ENCODE measurements at places on chromosomes 2 and 18.
A peak's percentile ranks its signal among the peaks of the same experiment; 100 is the strongest.

DNA sequence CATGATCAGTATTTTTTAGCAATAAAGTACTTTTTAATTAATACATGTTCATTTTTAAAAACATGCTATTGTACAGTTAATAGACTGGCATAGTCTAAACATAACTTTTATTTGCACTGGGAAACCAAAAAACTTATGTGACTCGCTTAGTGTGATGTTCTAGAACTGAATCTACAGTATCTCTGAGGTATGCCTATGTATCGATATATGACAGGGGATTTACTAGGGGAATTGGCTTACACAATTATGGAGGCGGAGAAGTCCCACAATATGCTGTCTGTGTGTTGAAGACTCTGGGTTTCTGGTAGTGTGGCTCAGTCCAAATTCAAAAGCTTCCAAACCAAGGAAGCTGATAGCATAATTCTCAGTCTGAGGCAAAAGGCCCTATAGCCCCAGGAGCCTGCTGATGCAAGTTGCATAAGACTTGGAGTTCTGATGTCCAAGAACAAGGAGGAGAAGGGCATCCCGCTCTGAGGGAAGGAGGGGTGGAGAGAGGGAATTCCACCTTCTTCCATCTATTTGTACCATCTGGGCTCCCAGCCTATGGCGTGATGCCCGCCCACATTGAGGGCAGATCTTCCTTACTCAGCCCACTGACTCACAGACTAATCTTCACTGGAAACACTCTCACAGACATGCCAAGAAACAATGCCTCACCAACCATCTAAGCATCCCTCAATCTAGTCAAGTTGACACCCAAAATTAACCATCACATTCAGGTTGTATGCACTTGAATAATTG lies 27.5 kb downstream of the ZNF638 start:
- DNase-seq: no peak

GRCh38 chr2:84971510-84972206 lies 697 bp downstream of the KCMF1 start:
- DNase-seq: peak; percentile 32

DNA sequence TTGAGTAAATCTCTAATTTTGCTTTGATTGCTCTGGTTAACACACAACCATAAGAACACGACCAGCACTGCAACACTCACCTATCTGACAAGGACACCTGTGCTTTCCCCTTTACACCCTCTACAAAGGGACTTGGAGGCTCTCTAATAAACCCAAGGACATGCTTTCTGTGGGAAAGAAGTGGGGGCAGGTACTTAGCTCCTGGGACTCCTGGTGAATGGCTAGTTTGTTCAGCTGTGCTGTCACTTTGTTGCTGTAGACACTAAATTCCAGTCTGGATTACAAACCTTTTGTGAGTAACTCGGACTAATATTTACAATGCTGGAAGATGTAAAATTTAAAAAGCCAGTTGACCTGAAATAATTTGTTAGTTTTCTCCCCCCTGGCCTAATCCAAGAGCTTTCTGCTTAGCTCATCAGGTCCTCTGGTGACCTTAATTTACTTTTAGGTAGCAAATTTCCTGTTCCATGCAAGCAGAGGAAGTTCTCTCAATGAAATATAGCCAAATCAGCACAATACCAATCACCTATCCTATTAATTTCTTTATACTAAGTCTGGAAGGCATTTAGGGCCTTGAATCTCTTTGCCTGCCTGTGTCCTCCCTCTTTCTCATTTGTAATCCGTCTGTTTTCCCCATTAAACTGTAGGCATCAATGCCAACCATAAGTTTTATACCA lies 67.5 kb downstream of the PLCL1 start:
- DNase-seq: no peak

DNA sequence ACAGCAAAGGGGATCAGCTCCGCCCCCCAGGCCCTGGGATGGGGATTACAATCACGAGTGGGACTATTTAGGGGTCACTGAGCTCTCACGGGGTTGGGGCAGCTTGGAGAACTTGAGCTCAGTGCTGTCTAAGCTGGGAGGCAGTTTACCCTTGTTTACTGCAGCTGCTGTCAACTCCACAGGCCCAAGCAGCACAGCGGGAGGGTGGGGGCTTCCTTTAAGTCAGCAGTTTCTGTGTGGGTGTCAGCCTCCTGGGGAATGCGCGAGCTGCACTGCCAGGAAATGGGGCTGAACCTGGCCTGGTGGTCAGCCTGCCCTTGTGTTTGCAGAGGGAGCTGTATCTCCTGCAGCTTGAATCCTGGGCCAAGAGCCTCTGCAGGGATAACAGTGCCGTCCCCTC lies 29.8 kb downstream of the TOGARAM2 start:
- no peak for DNase-seq

DNA sequence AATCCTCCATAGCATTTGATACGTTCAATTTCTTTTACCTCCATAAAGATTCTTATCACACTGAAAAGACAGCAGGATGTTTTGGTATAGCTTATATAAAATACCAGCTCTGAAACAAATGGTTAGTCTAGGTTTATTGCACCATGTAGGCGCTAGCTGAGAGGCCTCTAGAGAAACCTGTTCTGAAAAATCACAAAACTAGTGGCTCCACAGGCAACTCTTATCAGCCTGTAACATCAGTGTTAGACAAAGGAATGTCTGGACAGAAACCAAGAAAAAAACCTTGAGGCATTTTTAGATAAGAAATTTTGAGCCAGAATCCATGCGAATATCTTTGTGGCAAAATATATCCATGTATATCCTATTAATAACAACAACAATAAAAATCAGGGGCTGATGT lies 440.4 kb upstream of the MAP2 start:
- no peak for DNase-seq

- DNase-seq: no peak
Observed at GRCh38 chr2:23757686-23758433, 169.1 kb downstream of the ATAD2B start.

GRCh38 chr2:110783196-110783873 lies 51.0 kb downstream of the ACOXL start:
- DNase-seq: no peak

DNA sequence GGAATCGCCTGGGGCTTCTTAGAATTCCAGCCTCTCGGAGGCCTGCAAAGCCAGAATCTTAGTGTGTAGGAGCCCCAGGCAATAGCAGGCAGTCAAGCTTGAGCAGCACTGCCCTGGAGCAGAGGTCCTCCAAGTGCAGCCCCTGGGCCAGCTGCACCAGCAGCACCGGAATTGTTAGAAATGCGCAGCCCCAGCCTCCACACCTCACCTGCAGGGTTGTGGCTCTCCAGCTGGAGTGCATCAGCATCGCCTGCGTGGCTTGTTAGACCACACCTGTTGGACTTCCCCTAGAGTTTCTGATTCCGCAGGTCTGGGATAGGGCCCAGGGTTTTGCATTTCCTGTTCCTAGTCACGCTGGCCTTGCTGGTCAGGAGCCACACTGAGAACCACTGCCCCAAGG lies 100.3 kb downstream of the ASAP2 start:
- no peak for DNase-seq

DNA sequence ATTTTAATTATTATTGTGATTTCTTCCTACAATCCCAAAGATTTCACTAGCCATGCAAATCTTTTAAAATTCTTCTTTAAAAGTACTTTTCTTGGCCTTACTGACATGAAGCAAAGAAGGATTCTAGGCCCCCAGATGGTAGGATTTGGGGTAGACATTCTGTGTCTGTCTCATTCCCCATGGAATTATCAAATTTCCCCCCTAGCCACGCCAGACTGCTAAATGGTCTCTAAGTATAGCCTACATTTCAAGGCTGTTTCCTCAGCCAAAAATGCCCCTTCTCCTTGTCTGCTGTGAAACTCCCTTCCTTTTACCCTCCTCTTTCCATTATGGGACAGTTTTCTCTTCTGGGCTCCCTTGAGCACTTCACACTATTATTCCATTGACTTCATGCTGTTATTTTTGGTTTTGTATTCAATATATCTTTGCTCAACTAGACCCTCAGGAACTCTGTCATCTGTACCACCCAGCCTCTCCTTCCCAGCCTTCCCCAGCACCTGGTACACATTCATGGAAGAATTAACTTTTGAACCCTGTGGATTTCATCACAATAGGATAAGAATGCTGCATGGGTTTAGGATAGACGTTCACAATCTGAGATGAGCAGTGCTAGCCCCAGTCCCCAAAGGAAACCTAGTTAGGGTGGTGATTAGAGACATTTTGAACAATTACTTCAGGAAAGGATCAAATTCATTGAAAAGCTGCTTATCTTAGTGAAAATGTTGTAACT lies 21.5 kb upstream of the CYP1B1 start:
- DNase-seq: no peak

GRCh38 chr2:89837962-89838625 lies 1146.6 kb downstream of the RPIA start:
- no peak for DNase-seq

DNA sequence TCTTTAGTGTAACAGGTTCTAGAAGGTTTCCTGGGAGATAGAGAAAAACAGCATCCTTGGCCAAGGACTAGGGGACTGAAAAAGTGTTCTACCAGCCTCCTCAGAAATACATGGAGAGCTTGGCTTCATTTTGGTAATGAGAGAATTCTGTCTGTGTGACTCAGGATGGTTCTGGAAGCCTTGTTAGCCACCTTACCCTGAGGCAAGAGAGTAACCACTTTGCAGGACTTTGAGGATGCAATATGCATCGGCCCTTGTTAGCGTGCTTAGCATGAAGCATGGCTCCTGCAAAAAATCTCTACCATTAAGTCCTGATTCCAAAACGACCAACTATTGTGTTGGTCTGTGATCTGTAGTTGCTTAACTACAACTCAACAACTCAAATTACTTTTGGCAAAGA lies 79.8 kb downstream of the C1QL2 start:
- DNase-seq: no peak

GRCh38 chr2:56012221-56012765 lies 88.7 kb upstream of the EFEMP1 start:
- no peak for DNase-seq

GRCh38 chr2:20595439-20596192 lies 55.3 kb downstream of the HS1BP3 start:
- DNase-seq: peak; percentile 26

DNA sequence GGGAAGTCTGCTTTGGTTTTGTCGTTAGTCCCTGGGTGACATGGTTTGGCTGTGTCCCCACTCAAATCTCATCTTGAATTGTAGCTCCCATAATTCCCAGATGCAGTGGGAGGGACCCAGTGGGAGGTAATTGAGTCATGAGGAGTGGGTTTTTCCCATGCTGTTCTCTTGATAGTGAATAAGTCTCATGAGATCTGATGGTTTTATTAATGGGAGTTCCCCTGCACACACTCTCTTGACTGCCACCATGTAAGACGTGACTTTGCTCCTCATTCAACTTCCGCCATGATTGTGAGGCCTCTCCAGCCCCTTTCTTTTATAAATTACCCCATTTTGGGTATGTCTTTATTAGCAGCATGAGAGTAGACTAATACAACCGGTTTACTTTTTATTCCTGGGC lies 405.8 kb upstream of the ID2 start:
- no peak for DNase-seq

GRCh38 chr2:10378189-10378588 lies 69.9 kb downstream of the ODC1 start:
- DNase-seq: no peak

GRCh38 chr2:202116691-202117090 lies 43.6 kb downstream of the KIAA2012 start:
- no peak for DNase-seq

DNA sequence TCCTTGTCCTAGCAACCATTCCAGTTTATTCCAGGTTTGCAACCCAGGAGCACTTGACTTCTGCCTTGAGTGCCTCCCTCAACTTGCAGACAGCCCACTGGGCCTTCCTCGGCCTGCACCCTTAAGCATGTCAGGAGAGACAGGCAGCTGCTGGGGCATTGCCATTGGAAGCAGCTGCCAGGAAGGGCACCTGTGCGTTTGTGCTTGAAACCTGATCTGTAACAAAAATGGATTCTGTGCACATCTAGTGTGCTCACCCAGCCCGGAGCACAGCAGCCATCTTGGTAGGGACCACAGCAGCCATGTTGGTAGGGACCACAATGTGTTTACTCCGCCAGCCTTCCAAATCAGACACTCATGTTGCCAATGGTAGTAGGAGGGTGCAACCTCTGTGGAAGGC lies 44.3 kb upstream of the GLI2 start:
- DNase-seq: no peak

- DNase-seq: no peak
Observed at GRCh38 chr2:155310589-155310988, 612.1 kb downstream of the KCNJ3 start.

DNA sequence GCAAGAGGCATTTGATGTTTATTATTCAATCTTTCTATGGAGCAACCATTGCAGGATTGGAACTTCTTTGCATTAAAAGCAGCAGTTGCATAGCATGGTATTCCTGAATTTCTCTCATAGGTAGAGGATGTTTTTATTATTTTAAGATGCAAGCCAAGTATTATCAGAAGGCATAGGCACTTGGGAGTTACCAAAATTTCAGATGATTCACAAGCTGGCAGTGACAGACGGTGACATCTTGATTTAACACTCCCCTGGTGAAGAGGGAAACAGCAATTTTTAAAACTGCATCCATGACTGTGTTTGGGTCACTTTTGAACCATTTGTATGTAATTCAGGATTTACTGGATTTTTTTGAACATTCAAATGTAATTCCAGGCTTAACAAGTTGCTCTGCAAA lies 654.3 kb downstream of the SLC4A3 start:
- no peak for DNase-seq

- peak; percentile 17 for DNase-seq
Observed at GRCh38 chr2:64273524-64274398, 129.5 kb upstream of the PELI1 start.

GRCh38 chr2:134952608-134953007 lies 34.0 kb downstream of the CCNT2 start:
- DNase-seq: no peak

GRCh38 chr18:62389761-62390481 lies 64.8 kb downstream of the TNFRSF11A start:
- no peak for DNase-seq

DNA sequence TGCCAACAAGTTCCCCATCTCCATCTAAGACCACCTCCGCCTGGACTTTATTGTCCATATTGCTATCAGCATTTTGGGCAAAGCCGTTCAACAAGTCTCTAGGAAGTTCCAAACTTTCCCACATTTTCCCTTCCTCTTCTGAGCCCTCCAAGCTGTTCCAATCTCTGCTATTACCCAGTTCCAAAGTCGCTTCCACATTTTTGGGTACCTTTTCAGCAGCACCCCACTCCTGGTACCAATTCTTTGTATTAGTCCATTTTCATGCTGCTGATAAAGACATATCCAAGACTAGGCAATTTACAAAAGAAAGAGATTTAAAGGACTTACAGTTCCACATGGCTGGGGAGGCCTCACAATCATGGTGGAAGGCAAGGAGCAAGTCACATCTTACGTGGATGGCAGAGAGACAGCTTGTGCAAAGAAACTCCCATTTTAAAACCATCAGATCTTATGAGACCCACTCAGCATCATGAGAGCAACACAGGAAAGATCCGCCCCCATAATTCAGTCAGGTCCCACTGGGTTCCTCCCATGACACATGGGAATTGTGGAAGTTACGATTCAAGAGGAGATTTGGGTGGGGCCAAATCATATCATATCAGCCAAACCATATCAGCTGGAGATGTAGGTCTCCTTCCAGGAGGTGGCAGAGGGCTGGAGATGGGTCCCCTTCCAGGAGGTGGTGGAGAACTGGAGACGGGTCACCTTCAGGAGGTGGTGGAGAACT lies 19.8 kb upstream of the TXNDC2 start:
- DNase-seq: no peak

- no peak for DNase-seq
Observed at GRCh38 chr18:50340078-50340477, 34.8 kb upstream of the SKA1 start.

GRCh38 chr2:53782676-53783075 lies 4.1 kb downstream of the ASB3 start:
- DNase-seq: no peak

All from head of caudate nucleus (tissue), 42 donors.